ENCODE measurements at places on chromosomes 5 and 9.

DNA sequence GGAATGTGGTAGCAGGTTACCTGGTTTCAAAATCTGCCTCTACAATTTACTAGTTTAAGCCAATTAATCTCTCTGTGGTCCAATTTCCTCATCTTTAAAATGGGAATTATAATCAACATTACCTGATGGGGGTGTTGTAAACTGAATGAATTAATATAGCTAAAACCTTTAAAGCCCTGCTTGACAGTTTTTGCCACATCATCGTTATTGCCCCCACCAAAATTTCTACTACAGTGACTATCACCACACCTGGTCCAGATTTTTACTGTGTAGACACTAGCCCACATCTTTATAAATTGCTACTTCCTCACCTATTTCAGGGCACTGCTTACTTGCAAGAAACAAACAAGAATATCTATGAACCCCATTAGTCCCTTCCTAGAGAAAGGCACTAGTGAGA is 65.0 kb downstream of the MLLT3 start:
- DNase-seq: no peak

- DNase-seq: no peak
Measured at GRCh38 chr5:170168002-170168401, 62.3 kb downstream of the FOXI1 start.

GRCh38 chr9:33103501-33104281 is 27.2 kb upstream of the SMU1 start:
- no peak for DNase-seq

DNA sequence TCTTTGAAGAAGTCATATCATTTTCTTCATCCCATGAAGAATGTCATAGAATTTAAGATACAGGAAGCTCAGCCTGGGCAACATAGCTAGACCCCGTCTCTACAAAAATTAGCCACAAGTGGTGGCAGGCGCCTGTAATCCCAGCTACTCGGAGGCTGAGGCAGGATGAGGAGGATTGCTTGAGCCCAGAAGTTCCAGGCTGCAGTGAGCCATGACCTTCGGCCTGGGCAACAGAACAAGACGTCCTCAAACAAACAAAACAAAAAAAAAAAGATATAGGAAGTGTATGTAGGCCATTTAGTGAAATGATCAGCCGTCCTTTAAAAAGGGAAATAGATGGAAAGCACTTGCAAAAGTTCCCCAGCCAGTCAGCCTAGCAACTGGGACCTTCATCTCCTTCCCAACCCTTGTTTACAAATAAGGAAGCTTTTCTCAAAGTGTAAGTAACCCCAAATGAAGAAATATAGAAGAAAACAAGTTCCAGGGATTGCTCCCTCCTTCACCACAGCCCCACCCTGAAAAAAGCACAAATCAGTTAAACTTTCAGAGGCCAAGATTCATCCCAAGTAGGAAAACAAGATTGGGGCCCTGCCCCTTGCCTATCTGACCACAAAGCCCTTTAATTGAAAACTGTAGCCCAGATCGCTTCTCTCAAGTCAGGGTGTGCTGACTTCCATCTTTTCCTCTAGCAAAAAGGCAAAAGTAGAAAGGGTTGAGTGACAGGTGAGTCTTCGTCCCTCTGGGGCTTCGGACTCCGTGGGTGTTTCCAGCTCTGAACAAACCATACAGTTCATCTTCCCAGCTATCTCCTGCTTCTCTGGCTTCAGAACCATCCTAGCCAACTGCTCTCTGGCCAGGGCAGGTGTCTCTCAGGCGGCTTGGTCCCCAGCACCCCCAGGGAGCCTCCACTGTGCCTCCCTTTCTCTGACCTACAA is 1.2 kb downstream of the SLC31A2 start:
- DNase-seq: no peak

DNA sequence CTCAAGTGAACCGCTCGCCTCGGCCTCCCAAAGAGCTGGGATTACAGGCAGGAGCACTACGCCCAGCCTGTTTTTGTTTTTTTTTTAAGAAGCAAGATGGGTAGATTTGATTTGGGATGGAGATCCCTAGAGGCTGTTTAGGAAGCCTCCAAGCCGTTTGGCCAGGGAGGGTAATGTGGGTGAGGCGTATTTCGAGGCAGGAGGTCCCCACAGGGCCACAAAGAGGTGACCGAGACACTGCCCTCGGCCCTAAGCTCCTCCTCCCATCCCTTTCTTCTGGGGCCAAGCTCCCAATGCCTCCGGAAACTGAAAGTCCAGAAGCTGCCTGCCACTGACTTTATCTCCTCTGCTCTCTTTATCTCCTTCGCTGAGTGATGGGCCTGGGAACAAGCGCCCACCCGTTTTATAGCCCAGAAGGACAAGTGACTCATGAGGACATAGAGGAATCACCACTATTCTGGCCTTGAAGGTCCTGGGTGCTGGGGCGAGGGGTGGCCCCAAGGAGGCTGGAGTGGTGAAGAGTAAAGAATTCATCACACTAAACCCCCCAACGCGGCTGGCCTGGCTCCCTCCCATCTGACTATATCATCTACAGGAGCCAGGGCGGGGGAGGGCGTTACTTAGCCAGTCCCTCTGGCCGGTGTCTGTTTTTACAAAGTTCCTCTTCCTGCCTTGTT is 2.0 kb upstream of the RALGDS start:
- DNase-seq: no peak

GRCh38 chr5:133327946-133328401 is 276.2 kb downstream of the HSPA4 start:
- DNase-seq: no peak

- peak; percentile 36 for DNase-seq
Measured at GRCh38 chr9:131037335-131038255, 28.6 kb downstream of the LAMC3 start.

- DNase-seq: no peak
Measured at GRCh38 chr9:134895097-134895496, 14.5 kb downstream of the FCN2 start.

GRCh38 chr5:15233566-15233965 is 266.4 kb upstream of the FBXL7 start:
- DNase-seq: no peak

DNA sequence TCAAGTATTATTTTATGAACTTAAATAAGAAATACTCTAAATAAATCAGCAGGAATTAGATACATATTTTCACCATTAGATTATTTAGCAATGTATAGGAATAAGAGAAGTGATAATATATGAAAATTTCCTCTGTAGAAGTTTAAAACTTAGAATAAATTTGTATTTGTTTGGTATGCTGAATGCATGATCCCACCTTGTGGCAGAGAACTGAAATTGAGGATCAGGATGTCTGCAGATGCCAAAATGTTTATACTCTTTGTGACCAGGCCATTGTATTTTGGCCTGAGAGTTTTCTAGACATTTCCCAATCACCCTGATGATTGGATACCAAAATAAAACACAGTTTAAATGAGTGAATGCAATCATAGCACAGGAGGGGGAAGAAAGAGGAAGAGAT is 6.3 kb downstream of the TYRP1 start:
- DNase-seq: no peak

DNA sequence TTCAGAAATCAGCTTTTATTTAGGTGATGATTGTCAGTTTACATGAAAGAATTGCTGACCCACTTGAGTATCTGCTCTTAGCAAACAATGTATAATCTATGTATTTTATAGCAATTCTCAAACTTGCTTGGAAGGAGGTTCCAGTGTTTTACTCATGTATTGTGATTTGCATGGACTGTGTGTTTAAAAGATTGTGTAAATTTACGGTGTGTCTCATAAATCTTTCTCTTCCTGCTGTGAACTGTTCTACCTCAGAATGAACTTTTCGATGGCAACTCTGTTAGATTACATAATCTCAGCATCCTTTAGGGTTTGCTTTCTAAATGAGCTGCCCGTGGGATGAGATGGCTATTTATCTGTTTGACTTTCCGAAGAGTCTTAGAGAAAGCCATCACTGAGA is 122.5 kb downstream of the MEF2C start:
- no peak for DNase-seq

- DNase-seq: no peak
Measured at GRCh38 chr5:103428923-103429322, 133.7 kb downstream of the NUDT12 start.

GRCh38 chr5:149474198-149474597 is 77.0 kb downstream of the CSNK1A1 start:
- no peak for DNase-seq

- peak; percentile 6 for DNase-seq
Measured at GRCh38 chr5:144308174-144308573, 137.5 kb downstream of the KCTD16 start.

- peak; percentile 37 for DNase-seq
Measured at GRCh38 chr5:178453224-178453623, 137.0 kb downstream of the COL23A1 start.

GRCh38 chr9:33480976-33481375 is 7.3 kb upstream of the NOL6 start:
- no peak for DNase-seq

DNA sequence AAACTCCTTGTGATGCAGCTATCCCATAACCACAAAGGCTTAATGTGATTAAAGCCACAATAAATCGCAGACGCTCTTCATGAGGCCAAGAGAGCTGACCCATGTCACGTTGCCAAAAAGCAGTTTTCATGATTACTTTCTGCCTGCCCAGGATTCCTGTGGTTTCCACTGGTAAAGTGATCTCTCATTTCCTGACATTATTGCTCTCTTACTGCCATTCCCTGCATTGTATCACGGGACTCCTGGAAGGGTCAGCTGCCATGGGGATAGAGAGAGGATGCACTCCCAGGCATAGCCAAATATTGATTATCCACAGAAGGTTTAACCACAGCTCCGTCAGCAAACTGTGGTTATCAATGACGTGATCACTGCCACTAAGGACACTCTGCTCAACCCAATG is 103.8 kb upstream of the SLC1A3 start:
- peak; percentile 97 for DNase-seq

DNA sequence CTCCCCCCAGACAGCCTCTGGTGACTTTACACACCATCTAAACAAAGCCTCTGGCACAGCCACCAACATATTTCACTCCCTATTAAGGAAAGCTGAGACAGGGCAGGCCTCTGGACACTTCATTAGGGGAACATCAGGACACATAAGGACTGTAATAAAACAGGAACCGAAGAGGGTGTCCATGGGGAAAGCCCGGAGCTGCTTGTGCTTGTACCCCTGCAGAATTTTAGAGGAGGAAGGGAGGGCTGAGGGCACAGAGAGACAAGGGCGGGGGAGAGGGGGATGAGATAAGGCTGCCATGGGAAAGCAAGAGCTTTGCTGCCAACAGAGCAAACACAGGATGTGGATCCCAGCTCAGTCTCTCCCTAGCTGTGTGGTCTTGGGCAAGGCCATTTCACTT is 138.4 kb downstream of the ASTN2 start:
- no peak for DNase-seq

DNA sequence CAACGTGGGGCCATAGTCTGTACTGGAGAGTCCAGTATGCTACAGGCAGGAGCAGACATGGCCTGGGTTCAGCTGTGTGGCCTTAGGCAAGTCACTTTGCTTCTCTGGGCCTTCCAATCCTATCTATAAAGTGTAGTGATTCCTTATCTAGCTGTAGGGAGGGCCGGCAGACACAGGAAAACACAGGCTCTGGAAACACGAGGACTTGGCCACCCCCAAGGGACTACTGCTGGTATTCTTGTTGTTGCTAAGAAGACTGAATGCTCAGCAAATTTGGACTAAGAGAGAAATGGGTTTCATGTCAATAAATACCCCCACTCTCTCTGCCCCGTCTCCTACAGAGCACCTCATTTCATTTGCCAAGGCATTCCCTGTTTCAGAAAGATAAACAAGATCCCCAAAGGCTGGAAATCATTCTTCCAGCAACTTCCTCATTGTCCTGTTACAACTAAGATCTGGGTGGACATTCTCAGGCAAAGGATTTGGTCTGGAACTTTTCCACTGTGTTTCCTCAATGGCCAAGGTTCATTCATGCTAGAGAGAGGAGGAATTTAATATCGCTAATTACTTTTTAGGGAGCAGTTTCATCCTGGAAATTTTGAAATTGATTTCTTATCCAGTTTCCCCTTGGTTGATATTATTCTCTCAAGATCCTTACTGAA is 105.8 kb downstream of the GABBR2 start:
- DNase-seq: no peak

DNA sequence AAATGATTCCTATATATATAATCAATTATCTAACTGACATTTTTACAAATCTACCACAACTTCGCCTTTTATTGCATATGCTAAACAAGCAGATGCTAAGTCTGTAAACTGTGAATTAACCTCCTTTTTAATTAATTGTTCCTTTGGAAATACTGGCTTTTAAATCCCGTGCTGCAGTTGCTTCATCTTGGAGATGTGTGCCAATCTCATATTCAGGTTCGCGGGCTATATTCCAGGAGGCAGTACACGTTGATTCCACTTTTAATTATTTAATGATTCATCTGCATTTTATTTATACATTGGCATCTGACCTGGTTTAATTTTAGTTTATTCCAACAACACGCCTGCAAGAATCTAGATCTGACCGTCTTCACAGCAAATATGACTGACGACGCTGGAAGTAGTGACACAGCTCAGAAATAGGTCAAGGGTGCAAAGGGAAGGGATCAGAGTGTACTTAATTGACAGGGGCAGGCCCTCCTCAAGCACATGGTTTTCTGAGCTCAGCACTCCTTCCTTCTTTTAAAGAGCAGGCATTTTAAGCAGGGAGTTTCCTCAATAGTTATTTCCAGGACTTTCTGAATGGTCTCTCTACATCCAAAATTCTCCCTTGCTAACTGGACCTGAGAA is 125.2 kb downstream of the GLIS3 start:
- DNase-seq: no peak

- DNase-seq: no peak
Measured at GRCh38 chr5:149238540-149238939, 33.1 kb upstream of the AFAP1L1 start.

DNA sequence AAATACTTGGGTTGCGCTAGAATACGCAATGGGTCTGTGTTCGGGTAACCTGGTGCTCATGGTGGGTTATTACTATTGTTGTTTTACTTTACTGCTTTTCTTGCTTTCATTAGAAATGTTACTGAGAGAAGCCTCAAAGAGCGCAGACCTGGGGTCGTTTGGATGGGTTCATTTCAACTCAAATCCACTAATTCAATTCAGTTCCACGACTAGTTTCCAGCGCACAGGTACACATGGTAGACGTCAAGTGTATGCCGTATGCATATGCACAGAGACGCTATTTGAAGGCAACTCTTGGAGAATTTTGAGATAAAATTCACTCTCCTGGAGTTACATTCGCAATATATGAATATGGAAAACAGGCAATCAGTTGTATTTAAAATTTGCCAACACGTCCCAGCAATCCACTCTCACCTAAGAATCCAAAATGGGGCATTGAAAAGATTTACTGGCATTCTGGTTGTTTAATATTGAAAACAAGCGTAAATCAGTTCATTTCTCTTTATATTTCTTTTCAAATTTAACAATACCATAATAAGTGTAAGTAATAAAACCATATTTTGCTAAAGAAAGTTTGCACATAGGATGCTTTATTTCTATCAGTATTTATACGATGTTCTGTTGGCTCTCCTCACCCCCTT is 4.4 kb upstream of the PAX5 start:
- peak; percentile 4 for DNase-seq

GRCh38 chr9:81598811-81599210 is 90.5 kb downstream of the TLE1 start:
- no peak for DNase-seq

- DNase-seq: peak; percentile 22
Measured at GRCh38 chr5:67770431-67771025, 445.0 kb upstream of the PIK3R1 start.

Data from astrocyte of the hippocampus (primary cell).